Stimulated activated CD8-positive, alpha-beta memory T cell treated with anti-CD3 and anti-CD28 coated beads, Interleukin-15, amount 100 ng/mL, for 4 hours (primary cell): ENCODE measurements at places on chromosomes 5 and 9.

- no peak for DNase-seq
Measured at GRCh38 chr9:78437806-78438205, 140.9 kb downstream of the PSAT1 start.

- DNase-seq = no peak
Measured at GRCh38 chr9:134779640-134780039, 101.0 kb upstream of the FCN2 start.

GRCh38 chr5:79890930-79891249, 100.2 kb downstream of the MTX3 start:
- DNase-seq = no peak

GRCh38 chr5:96320797-96321196, 112.3 kb downstream of the PCSK1 start:
- no peak for DNase-seq

DNA sequence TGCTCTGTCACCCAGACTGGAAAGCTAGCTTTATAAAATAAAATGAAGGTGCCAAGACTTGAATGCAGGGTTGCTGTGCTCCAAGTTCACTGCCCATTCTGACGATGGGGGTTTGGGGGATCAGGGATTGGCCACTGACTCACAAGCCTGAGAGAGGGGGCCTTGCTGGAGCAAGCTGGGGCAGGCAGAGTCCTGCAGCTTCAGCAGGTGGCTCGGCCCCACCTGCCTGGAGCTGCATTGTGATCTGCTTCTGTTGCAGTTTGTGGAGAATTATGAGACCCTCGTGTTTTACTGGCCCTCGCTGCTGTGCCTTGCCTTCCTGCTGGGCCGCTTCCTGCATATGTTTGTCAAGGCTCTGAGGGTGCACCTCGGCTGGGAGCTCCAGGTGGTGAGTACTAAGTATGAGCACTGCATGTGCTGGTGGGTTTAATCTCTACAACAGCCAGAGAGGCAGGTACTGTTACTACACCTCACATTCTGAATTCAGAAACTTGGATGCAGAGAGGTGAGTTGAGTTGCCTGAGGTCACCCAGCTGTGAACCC, 31.1 kb upstream of the CCDC180 start:
- DNase-seq = no peak

DNA sequence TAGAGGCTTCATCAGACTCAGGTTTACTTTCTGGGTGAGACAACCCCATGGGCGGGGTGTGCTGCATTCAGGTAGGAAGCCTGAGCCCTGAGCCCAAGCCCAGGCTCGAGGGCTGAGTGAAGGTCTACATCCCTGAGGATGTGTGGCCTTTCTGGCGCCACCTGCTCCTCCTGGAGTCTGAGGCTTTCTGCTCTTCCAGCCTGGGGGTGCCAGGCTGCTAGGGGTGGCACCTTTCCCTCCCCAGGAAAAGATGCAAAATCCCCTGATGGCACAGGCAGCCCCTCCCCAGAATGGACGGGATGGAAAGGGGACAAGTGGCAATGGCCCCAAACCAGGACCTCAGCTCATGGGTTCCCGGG, 44.4 kb upstream of the PRRC2B start:
- DNase-seq = no peak

DNA sequence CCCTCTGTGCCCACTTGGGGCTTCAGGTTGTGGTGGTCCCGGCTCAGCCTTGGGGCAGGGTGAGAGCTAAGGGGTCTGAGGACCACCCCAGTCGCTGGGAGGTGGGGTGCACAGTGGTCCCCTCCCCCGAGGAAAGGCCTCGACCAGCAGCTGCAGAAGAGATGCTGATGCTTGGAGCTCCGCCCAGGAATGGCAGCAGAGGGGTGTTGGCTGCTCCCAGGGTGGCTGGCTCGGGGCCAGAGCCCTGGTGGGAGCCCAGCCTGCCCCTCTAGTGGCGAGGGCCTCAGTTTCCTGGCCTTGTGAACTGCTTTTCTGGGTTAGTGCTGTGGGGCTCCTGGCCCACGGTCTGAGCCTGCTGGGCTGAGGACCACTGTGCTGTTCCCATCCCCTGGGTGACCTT, 1.2 kb downstream of the DIPK1B start:
- DNase-seq = no peak

- no peak for DNase-seq
Measured at GRCh38 chr9:90893706-90894105, 92.1 kb downstream of the SYK start.

DNA sequence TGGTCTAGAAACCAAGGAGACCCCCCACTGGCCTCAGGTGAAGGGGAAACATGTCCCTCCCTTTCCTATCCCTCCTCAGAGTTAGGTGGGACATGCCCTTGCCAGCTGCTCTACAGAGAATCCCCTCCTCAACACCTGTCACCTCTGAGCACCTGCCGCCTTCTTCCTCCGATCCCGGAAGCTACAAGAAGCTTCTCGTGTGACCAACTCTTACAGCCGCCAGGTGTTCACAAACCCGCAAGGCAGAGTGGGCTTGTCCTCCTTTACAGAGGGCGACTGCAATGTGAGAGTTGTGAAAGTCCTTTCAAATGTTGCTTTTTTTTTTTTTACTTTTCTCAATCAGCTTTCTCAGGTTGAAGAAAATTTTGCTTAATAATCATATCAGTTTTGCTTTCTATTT, 3.7 kb upstream of the ICE1 start:
- DNase-seq = no peak

- DNase-seq = no peak
Measured at GRCh38 chr5:115170134-115170928, 623 bp upstream of the TRIM36 start.

GRCh38 chr9:86424251-86424891, 70.2 kb upstream of the TUT7 start:
- no peak for DNase-seq

DNA sequence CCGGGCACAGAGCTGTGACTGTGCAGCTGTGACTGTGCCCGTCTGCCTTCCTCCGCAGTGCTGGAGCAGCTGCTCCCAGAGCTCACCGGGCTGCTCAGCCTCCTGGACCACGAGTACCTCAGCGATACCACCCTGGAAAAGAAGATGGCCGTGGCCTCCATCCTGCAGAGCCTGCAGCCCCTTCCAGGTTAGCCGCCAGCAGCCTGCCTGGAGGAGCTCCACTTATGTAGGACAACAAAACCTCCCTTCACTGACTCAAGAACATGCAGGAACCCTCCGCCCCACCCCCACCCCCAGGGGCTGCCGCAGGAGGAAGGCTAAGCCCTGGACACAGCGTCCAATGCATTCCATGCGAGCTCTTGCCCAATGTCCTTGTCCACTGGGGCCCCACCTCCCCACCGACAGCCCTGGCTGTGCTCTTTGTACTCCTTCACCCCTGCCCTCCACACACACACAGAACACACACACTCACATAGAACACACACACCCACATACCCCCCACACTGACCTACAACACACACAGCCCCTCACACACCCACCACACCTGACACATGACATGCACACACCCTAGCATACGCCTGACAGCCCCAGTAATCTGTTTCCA, 27.9 kb downstream of the AFAP1L1 start:
- DNase-seq = no peak

- no peak for DNase-seq
Measured at GRCh38 chr9:105251133-105251532, 6.7 kb downstream of the SLC44A1 start.

- peak; percentile 62 for DNase-seq
Measured at GRCh38 chr9:113516840-113517577, 53.5 kb downstream of the RGS3 start.

- DNase-seq = no peak
Measured at GRCh38 chr5:143350751-143351602, 52.5 kb downstream of the NR3C1 start.

DNA sequence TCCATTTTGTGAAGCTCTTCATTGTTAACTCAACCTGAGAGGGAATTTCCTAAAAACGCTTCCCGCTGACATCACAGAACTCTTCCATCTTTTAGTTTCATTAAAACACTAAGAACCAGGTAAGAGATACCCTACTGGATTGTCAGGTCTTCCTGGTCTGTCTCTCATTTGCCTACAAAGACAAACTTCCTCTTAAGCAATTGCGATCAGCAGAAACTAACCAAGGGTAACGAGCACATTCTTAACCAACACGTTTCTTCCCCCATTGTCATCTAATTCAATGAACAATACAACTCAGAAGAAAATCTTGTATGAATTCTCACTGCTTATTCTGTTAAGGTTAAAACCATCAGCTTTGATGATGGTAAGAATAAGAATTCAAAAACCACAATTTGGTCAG, 6.6 kb downstream of the FBXW11 start:
- no peak for DNase-seq

DNA sequence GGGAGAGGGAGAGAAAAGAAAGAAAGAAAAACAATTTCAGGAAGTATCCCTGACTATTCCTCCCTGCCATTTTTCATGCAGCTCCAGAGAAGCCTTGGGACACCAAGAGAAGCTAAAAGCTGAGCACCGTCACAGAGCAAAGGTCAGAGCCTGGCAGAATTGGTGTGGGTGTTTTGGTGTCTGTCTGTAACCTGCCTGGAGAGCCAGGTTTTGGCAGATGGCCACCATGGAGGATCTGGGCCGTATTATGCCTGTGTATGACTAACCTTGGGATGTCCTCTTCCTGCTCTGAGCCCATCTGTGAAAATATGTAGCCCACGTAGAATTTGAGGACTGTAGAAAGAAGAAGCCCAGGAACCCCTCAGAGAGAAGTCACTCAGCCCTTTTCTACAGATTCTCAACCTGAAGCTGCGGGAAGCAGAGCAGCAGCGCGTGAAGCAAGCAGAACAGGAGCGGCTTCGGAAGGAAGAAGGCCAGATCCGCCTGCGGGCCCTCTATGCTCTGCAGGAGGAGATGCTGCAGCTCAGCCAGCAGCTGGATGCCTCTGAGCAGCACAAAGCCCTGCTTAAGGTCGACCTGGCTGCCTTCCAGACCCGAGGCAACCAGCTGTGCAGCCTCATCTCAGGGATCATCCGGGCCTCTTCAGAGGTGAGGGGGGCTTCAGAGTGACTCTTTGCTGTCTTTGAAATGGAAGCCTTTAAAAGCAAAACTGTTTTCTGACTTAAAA, 18.8 kb downstream of the GLE1 start:
- no peak for DNase-seq

GRCh38 chr9:89138463-89139390, 39.9 kb downstream of the SHC3 start:
- no peak for DNase-seq

DNA sequence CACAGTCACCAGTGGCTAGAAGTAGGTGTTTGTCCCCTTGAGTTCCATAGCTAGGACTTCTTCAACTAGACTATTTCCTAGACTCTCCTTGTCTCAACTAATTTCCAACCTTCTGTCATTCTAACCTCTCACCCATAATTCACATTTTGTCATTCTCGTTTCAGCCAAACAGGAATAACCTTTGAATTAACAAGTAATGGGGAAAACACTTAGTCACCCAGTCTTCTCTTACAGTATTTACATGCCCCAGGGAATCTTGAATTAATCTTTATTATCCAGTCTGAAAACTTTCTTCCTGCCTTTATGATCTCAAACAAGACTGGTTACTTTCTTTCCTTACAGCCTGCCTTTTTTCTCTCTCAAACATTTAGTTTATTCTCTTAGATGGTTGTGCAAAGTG, 63.3 kb upstream of the RUSC2 start:
- DNase-seq = no peak

DNA sequence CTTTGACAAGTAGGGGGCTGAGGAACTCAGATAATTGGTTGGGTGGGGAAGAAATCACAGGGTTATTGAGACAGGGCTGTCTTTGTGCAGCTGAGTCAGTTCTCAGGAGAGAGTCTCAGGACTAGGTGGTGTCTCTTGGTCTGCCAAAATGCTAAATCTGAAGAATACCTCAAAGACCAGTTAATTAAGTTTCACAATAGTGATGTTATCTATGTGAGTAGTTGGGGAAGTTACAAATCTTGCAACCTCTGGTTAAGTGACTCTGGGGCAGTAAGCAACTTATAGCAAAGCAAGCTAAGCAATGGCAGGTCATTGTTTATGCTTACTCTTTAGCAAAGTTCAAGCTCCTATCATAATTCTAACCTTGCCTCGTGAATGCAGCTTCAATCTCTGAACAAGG, 53.6 kb downstream of the GIN1 start:
- no peak for DNase-seq

GRCh38 chr9:97793067-97793466, 60.0 kb upstream of the FOXE1 start:
- no peak for DNase-seq

- DNase-seq = no peak
Measured at GRCh38 chr5:133468596-133468995, 143.7 kb downstream of the FSTL4 start.

GRCh38 chr9:116451500-116452115, 235.5 kb upstream of the TRIM32 start:
- DNase-seq = no peak

- DNase-seq = no peak
Measured at GRCh38 chr5:30926218-30926617, 267.3 kb upstream of the CDH6 start.

GRCh38 chr9:109907400-109907799, 127.4 kb downstream of the PALM2AKAP2 start:
- DNase-seq = no peak

DNA sequence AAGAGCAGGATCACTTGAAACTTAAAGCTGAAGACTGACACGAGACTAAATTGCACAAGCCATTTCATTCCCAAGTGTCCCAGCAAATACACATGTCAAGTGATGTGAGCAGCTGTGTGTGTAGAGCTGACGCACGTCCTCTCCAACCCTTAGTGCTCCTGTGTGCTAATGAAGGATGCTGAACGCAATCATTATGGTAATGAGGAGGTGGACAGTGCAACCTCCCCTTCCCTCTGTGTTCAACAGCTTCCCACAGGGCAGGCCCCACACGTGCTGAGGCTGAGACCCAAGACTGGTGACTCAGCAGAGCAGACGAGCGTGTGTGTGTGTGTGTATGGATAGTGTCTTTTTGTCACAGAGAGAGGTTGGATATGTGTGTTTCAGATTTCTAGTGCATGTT, 702.1 kb downstream of the SEMA5A start:
- DNase-seq = no peak

- no peak for DNase-seq
Measured at GRCh38 chr5:180284149-180284548, 7.7 kb downstream of the MAPK9 start.

DNA sequence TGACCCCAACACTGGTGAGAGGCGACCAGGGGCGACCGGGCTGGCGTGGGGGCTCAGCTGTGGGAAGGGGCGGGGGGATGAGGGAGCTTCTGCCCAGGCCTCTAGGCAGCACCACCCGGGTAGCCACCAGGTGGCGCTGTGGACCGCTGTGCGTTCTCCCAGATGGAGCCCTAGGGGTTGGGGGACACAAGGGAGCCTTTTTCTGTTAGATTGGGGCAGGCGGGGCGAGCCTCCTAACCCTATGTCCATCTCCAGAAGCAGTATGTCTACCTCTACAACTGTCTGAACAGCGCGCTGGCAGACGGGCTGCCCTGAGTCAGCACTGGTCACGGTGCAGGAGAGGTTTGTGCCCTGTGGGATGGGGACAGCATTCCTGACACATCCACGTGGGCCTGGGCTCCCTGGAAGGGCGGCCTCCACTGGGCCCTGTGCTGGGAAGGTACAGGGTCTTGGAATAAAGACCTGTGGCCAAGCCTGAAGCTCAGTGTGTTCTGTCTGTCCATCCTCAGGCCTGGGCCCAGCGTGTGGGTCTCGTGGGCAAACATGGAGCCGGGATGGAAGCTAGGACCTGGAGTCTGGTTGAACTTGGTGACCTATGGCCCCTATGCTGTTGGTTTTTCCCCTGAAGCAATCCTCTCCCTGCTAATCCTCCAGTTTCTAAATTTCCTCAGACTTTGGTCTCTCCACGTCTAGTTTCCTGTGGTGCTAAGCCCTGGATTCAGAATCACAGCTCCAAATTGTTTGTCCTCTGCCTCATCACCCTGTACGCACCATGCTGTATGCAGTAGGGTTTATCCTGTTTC, 23.1 kb upstream of the SPTLC1 start:
- DNase-seq = no peak
